ENCODE measurements at places on chromosomes 16 and 17.

DNA sequence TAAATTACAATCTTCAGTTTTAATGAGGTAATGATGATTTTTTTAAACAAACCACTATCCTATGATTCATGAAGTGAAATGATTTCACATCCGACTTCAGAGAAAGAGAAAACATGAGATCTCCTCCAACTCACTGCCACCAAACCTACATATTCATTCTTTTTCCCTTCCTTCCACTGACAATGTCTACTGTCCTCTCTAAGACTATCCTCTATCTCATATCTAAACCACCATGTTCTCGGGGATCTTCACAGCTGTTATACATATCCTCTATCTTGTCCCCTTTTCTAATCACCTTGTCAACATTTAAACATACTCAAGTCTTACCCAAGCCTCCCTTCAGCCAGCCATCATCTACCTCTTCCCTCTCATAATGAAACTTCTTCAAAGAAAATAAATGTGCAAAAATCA lies 53.5 kb downstream of the SMURF2 start:
- no peak for DNase-seq

GRCh38 chr17:12877953-12878669 lies 88.8 kb downstream of the ARHGAP44 start:
- DNase-seq: no peak

- peak; percentile 49 for DNase-seq
Measured at GRCh38 chr17:32998111-32998886, 6.7 kb downstream of the SPACA3 start.

GRCh38 chr16:27969574-27969973 lies 93.9 kb downstream of the GSG1L start:
- DNase-seq: no peak

DNA sequence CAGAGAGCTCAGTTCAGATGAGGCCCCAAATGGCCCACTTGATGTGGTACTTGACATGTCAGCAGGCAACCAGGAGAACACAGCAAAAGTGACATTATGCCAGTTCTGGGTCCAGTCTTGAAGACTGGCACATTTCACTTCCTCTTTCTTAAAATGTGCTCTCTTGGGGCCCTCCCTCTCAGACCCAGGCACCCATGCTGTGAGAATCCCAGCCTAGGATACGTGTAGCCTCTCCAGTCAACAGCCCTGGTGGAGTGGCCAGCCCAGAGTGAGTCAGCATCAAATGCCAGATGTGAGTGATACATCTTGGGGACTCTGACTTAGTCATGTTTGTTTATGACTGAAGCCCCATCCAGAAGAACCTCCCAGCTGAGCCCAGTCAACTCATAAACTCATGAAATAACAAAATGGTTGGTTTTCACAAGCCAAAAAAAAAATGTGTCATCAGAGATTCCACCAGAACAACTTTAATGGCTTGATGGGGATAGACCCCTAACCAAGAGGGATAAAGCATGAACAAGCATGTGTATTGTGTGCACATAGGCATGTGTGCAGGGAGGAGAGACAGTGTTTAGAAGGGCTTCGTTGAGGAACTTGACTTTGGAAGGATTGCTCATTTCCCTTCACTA lies 82.5 kb upstream of the TNRC6C start:
- no peak for DNase-seq

DNA sequence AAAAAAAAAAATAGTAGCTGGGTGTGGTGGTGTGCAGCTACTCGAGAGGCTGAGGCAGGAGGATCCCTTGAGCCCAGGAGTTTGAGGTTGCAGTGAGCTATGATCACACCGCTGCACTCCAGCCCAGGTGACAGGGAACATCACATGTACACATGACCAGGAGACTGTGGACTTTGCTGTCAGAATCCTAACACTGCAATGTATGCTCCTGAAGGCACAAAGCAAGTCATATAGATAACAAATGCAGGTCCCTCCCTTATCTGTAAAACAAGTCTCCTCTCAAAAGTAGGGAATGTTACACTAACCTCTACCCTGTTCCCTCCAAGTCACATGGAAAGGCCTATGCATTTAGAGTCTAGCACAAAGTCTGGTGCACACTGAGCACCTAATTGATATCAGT lies 48.5 kb downstream of the ARHGAP17 start:
- DNase-seq: no peak

DNA sequence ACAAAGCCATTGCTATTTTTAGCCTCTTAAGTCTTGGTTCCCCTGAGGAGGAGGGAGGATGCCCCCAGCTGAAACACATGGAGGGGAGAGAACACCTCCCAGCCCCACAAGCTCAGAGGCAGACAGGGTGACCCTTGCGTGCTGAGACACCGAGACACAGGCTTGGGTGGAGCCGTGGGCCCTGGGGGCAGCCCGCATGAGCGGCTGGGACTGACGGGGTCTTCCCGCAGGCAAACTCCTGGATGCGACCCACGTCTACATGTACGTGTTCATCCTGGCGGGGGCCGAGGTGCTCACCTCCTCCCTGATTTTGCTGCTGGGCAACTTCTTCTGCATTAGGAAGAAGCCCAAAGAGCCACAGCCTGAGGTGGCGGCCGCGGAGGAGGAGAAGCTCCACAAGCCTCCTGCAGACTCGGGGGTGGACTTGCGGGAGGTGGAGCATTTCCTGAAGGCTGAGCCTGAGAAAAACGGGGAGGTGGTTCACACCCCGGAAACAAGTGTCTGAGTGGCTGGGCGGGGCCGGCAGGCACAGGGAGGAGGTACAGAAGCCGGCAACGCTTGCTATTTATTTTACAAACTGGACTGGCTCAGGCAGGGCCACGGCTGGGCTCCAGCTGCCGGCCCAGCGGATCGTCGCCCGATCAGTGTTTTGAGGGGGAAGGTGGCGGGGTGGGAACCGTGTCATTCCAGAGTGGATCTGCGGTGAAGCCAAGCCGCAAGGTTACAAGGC lies 9.8 kb downstream of the SLC16A3 start:
- peak; percentile 38 for DNase-seq

GRCh38 chr17:82616021-82616711 lies 32.1 kb downstream of the WDR45B start:
- no peak for DNase-seq

DNA sequence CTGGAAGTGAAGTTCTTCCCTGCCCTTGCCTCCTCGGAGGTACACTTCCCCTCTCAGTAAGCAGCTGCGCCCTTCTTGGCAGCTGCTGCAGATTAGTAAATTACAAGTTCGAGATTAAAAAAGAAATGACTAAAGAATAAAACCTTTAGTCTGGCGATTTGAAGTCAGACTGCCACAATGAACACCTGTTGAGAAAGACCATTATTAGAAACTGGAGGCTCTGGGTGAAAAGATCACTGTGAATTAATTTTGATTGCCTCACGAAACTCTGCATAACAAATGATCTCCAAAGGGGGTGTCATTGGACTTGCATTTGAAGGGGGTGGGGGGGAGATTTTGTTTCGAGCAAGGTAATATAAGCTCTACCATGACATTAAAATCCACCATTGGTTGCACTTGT lies 39.3 kb downstream of the SALL1 start:
- no peak for DNase-seq

- DNase-seq: no peak
Measured at GRCh38 chr16:56860226-56861020, 4.6 kb upstream of the SLC12A3 start.

DNA sequence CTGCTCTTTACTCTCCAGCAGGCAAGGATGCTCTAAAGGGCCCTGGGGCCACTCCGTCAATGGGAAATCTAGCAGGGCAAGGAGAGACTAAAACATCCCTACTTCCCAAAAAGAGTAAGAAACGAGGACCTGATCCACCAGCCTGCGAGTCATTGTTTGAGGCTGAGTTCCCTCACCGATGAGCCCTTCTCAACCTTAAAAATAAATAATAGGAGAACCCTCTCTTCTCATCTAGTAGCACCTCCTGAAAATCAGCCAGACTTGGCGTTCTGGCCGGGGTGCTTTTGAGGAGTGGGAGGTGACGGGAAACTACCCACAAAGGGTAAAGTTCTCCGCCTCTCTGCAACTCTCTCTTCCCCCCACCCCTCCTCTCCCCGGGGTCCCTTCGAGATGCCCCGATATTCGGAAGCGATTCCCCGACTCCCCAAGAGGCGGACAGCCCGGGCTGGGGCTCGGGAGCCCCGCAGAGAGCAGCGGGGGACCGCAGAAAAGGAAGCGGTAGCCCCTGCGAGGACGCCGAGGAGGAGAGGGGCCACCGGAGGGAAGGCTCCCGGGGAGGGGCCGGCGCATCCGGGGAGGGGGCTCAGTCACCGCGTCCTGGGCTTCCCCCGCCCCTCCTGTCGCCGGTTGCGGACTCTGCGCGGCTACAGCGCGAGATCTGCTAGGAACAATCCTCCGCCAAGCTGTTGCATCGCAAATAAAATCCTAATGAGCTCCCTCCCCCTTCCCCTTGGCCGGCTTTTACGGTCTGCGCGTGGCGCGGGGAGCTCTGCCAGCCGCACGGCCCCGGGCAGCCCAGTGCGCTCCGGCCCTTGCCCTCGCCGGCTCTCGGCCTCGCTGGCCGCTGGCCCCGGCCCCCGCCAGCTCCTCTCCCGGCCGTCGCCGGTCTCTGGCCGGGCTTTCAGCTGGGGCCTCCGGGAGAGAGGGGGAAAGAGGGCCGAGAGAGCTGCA lies 1.3 kb downstream of the HOXB9 start:
- DNase-seq: no peak

- no peak for DNase-seq
Measured at GRCh38 chr16:1863681-1864460, 8.1 kb downstream of the MEIOB start.

DNA sequence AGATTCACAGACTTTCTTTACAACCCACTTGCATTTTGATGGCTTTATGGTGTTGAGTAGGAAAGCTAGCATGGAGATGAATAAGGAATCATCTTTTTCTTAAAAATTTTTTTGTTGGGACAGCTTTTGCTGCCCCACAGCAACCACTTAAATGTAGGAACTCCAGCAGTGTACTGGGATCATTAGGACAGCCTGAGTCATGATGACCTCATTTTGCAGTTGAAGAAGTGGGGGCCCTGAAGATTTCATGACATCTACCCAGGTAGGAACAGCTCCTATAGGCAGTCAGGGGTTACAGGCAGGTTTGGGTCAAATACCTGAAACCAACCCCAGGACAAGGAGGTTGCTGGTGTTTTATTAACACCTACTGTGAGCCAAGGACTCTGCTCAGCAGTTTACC lies 2.1 kb downstream of the METTL22 start:
- no peak for DNase-seq

DNA sequence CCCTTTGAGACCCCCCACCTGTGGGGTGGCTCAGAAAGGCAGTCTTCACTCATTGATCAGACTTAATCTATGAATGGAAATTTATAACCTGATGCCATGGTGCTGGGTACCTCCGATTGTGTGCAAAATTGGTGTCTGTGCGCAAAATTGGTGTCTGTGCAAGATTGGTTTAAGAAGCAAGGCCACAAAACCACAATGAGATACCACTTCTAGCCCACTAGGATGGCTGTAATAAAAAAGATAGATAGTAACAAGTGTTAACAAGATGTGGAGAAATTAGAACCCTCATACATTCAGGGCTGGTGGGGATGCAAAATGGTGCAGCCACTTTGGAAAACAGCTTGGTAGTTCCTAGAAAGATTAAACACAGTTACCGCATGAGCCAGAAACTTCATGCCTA lies 13.9 kb upstream of the CSNK2A2 start:
- DNase-seq: no peak

DNA sequence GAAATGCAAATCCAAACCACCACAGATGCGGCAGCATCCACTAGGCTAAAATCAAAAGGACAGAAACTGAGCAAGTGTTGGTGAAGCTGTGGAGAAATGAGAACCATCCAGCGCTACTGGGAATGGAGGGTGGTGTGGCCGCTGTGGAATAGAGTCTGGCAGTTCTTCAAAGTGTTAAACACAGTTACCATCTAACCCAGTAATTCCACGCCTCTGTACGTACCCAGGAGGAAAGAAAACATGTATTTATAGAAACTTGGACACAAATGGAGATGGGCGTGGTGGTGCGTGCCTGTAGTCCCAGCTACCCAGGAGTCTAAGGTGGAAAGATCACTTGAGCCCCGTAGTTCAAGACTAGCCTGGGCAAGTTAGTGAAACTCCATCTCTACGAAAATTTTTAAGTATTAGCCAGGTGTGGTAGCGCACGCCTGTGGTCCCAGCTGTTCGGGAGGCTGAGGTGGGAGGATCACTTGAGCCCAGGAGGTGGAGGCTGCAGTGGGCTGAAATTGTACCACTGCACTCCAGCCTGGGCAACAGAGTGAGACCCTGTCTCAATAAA lies 11.6 kb downstream of the SLC25A10 start:
- no peak for DNase-seq
